ENCODE measurements at places on chromosomes 1 and 21. TPM values are rescaled to one million over a fixed set of nuclear protein-coding genes. Genes with fewer than 3 reads are reported as not detected.

DNA sequence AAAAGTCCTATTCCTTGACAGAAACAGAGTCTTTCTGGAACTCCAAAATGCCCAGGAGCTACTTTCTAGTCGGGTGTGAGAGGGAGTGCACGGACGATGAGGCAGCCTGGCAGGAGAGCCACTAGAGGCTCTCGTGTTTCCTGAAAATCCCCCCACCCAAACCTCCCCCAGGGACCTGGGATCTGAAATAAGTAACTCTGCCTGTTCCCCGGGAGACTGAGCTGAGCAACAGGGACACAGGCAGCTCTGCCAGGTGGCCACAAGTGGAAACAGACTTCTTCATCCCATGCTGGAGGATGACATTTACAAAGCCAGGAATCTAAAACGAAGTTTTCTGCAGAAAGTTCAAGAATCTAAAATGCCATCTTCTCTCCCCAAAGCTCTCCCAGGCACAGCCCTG, 77.1 kb downstream of the ITPKB start:
- DNase-seq: no peak

Gene SPATA6
- total RNA-seq: 18.2 TPM

DNA sequence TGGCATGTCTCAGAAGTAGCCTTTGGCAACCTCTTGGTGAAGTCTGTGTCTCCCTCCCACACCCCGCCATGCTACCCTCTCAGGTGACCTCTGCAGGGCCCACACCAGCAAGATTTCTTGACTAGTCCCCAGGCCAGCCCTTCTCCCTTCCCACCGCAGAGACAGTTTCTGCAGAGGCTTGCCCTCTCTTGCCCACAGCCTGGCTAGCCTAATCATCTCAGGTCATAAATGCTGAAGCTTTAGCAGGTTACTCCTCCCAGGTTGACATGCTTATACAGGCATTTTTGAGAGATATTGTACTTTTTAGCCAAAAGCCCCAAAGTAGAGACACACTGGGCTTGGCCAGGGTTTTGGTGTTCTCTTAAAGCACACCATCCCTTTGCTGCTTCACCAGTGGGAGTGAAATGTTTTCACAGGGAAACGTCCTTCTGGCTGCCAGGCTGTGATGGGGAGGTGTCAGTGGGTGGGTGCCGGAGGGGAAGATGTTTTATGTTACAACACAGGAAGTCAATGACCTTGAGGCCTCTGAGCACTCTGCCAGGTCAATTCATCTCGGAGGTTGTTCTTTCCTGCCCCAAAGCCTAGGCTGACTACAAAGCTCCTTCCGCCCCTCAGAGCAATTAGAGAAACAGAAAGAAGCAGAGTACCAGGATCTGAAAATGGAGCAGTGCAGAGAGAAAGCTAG, 58.5 kb downstream of the STYXL2 start:
- no peak for DNase-seq

Gene LCE1B
- total RNA-seq: not detected

DNA sequence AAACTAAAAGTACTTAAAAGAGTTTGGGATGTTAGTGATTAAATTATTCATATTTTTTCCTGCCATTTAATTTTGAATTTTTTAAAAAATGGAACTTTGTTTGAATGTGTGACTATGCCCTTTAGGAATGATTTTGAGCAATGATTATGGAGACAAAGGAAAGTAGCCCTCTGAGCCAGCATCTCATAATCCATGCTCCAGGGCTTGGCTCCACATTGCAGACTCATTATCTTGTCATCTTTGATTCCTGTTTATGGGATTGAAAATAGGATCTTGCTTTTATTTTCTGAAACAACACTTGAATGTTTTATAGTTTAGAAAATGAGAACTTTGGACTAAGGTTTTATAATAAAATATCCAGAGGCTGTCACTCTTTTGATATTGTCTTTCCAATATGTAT, 14.5 kb downstream of the AXDND1 start:
- DNase-seq: no peak

Gene RPTN
- not detected for total RNA-seq

DNA sequence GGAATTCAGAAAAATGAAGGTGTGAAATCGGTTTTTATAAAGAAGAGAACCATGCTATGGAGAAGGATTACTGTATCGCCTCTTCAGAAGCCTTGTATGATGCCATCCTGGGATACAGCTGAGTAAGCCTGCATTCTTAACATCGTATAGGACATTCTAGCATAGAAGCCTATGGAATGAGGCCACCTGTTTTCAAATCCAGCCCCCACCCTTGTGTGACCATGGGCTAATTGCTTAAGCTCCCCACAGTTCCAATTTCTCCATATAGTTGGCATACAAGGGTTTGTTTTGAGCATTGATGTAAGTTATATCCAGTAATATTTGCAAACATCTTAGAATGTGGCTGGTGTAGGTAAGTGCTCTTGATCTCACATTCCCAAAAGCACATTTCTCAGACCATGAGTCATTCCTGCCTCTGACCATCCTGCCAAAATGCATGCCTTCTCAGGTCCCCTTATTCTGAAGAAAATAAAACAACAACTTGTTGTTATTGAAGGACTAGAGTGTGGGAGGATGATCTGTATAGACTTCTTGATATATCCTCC, 1.5 kb downstream of the OR14A2 start:
- no peak for DNase-seq

DNA sequence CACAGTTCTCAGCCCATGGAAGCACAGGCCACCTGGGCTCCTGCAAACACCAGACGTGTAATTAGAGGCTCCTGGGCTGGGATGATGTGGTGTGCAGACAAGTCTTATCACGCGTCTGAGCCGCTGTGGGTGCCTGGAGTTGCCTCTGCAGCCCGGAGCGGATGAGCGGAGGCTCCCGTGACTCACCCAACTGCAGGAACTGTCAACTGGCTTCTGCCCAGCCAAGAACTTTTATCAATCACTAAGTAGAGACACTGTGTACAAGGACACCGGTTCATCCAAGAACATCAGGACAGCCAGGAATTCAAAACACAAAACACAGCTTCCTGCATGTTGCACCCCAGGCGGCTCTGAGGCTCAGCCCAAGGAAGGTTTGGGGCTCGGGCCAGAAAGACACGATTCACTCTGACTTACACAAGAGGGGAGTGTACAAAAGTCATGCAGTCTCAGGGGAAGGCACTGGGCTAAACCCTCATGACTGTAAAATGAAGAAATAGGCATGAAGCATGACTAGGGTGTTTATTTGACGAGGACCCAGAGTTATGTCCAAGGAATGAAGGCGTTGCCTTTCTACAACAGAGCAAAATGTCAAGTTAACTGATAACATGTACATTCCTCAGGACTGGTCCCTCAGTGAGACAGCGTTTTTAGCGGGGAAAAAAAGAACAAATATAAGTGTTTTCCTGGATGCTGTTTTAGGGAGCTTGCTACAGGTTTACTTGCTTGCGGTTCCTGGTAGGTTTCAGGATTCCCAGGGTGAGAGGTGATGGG, 21.1 kb downstream of the ERRFI1 start:
- DNase-seq: no peak

GRCh38 chr1:11725616-11726015, 10.3 kb upstream of the AGTRAP start:
- no peak for DNase-seq

DNA sequence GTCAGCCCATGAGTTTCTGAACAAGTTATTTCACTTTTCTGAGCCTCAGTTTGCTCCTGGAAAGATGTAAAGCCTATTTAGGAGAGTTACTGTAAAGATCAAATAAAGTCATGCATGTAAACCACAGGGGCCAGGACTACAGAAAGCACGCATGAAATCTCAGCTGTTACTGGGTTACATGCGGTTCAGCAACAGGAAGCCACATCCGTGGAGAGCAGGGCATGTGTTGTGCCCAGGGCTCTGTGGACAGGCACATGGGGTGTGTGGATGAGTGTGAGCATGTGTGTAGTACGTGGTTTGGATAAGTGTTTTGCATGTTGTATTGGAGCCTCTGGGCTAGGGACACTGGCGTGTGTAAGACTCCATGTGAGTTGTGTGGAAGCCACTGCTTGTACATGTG, 2.2 kb upstream of the EPHA2 start:
- DNase-seq: no peak

Gene AMIGO1
- total RNA-seq: 4.5 TPM

GRCh38 chr21:27507695-27508094, 540.8 kb upstream of the ADAMTS5 start:
- no peak for DNase-seq

- DNase-seq: peak; percentile 12
Observed at GRCh38 chr1:225607355-225607754, 45.6 kb downstream of the ENAH start.

- no peak for DNase-seq
Observed at GRCh38 chr1:41677620-41678019, 193.1 kb upstream of the EDN2 start.

Gene PRR9
- total RNA-seq: not detected

Gene ZNF670
- 22.1 TPM for total RNA-seq

- no peak for DNase-seq
Observed at GRCh38 chr1:223860051-223860622, 14.4 kb upstream of the TP53BP2 start.

DNA sequence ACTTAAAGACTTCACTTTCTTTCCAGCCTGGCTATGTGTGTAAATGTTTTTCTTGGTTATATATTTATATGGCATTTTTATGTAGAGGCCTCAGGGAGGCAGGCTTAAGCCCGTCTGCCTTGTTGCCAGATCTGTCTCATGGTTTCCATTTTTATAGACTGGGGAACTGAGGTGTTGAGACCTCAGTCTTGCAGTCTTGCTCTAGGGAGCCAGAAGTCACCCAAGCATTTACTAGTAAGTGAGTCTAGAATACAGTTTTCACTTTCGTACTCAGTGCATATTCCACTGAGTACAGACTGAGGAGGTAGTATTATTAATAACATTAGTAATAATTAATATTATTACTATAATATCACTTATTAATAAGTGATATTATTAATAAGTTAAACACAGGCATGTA, 161.4 kb downstream of the UCK2 start:
- DNase-seq: no peak

Gene MTMR11
- 11.3 TPM for total RNA-seq

DNA sequence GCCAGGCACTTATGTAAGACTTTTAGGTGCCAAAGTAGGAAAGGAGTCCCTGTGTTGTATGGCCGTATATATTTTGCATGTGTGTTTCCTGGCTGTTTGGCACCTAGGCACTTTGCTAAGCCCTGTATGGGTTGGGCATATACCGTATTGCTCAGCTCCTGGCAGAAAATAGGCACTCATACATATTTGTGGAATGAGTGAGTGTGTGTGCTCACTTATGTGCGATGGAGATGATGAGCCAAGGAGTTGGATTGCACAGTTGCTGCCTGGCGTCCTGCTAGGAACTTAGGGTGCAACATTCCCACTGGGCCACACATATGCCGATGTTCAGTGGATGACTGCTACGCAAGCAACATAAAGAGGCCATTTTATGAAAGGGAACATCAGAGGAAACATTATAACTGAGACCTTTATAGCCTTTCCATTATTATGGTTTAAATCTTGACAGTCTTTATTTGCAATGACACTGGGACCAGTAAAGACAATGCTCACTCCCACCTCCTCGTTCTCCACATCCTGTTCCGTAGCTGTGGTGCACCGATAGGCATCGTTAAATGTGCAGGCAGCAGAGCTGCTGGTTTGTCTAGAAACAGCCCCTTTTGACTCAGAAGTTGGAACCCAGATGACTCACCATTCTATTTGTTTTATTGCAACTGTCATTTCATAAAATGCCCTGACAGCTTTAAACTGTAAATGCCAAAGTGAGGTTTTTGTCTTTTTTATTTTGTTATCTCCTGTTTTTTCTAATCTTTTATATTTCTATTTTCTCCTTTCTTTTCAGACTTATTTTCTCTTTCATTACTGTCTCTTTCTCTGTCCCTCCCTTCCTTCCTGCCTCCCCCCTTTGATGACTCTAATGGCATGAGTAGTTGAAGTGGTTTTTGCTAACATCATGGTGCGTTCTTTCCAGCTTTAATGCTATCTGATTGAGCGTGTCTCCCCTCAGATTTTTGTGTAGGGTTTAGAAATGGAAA, 36.1 kb downstream of the PEX14 start:
- no peak for DNase-seq

Gene MIS18A
- 64.0 TPM for total RNA-seq

GRCh38 chr1:157952601-157953000, 40.8 kb upstream of the KIRREL1 start:
- no peak for DNase-seq

- no peak for DNase-seq
Observed at GRCh38 chr1:230368363-230368762, 57.8 kb downstream of the PGBD5 start.

- no peak for DNase-seq
Observed at GRCh38 chr1:59523745-59524450, 227.0 kb downstream of the FGGY start.
